ENCODE measurements at places on chromosomes 2 and 18.

DNA sequence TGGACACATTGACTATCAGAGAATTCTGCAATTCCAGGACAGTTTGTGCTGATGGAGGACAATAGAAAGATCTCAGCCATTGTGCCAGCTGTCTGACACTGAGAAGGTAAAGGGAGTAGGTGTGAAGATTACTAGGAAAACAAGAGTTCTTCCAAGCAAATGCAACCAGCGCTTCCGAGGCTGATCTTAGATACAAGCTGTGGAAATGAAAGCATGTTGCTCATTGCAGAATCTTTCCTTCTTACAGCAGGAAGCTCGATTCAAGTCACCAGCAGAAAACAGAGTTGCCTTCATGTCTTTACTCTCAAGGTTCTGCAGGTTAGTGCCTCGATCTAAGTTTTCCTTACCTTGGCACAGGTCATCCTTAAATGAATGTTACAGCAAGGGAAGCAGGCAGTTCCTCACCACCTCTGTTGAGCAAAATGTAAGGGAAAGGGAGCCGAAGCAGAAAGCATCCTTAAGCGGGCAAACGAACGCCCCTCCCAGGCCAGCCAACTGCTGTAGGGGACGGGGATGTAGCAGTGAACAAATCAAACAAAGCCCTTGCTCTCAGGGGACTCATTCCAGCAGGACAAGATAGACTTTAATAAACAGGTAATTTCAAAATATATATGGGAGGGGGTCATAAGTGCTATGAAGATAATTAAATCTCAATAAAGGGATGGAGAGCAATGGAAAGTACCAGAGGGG lies 54.3 kb downstream of the MARCHF4 start:
- no peak for DNase-seq

DNA sequence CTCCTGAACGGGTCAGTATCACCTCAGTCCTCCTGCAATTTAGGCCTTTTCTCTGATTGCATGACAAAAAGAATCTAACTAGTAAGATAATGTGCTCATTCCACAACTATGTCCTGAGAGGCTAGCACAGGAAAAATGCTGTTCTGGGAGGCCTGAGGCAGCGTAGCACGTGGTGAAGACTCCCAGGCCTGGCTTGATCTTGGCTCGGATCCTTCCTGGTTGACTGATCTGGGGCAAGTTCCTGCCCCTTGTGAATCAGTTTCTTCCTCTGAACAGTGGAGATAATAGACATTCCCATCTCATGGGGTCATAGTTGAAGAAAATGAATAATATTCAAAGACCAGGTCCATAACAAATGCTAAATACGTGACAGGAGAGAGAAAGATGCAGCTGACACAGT lies 12.3 kb downstream of the FBLN7 start:
- no peak for DNase-seq

DNA sequence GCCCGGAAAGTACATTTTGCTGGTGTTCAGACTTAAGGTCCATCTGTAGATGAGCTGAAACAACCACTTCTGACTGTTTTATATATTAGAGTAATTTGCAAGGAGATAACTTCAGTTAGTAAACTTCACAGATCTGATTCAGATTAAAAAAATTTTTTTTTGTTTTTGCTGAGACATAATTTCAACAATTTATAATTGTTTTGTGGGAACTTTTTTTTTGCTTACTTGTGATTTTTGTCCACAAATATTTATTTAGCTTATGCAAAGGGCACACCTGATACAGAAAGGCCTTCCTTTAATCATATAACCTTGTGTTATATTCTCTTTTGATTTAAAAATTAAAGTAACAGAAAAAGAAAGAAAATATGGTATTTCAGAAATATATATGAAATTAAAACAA lies 9.6 kb upstream of the SCN9A start:
- no peak for DNase-seq

GRCh38 chr2:229089776-229090175 lies 181.3 kb downstream of the PID1 start:
- DNase-seq = no peak

DNA sequence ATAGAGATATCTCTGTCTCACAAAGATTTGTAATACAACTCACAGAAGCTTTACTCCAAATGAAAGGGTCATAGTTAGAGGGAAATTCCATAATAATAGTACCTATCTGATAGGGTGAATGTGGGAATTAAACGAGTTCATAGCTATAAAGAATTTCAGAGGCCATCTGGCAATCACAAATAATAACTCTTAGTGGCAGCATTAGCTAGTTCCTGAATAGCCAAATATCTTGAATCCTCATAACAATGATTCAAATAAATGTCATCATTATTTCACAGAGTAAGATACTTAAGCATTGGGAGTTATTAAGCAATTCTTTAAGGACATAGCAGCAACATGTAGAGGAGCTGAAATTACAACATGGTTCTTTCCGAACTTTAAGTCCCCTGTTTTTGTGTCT lies 1265.0 kb upstream of the PIK3C3 start:
- DNase-seq = no peak

DNA sequence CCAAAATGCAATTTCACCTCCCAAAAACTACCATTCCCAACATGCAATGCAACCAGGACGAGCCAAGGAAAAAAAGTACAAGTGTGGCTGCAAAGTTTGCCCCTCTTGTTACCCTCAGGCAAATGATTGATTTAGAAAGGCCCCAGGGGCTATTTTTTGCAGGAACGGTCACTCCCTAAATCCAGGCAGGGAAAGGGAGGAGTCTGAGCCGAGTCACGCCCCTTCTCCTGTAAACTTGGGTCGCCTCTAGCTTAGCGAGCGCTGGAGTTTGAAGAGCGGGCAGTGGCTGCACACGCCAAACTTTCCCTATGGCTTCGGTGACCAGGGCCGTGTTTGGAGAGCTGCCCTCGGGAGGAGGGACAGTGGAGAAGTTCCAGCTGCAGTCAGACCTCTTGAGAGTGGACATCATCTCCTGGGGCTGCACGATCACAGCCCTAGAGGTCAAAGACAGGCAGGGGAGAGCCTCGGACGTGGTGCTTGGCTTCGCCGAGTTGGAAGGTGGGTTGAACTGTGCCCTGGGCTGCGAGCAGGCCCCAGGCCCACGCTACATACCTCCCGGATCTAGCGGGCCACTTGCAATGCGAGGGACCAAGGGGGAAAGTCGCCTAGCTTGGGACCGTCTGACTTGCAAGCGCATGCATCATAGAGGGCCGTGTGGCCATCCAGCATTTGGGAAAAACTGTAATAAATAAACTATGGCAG lies at the start of gene GALM:
TSS of gene GALM (plus strand) at position 261 of the 702 bp plus-strand sequence. CDS start at position 309, 48 bp downstream.
- DNase-seq = peak; percentile 77

DNA sequence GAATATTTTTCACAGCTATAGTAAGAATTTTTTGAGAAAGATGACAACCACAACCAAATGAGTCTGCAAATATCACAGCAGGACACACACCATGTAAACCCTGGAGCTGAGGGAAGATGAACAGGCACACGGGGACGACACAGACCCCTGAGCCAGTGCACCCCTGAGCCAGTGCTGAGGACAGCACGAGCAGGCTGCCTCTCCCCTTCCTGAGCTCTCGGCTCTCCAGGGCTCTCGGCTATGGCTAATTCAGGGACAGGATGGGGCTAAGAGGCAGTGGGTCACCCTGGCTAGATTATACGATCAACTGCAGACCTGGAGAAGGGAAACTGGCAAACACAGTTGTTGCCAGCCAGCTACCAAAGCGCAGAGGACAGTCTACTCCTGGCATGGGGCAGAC lies 41.4 kb downstream of the TGFBRAP1 start:
- DNase-seq = no peak

DNA sequence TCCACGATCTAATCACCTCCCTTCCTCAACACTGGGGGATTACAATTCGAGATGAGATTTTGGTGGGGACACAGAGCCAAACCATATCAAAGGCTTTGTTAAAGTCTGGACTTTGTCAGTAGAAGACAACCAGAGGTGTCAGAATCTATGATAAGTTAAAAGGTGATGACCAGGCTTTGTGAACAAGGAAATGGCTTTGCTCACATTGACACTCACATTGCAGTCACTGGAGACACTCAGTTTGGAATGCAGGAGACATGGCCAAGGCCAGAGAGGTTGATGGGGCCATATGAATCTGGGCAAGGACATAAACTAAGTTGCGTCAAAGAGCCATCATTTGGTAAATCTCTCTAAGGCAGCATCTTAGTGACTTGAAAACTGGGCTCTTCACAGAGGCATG lies 678.2 kb upstream of the FSHR start:
- no peak for DNase-seq

- no peak for DNase-seq
Observed at GRCh38 chr2:17122887-17123501, 395.2 kb downstream of the RAD51AP2 start.

DNA sequence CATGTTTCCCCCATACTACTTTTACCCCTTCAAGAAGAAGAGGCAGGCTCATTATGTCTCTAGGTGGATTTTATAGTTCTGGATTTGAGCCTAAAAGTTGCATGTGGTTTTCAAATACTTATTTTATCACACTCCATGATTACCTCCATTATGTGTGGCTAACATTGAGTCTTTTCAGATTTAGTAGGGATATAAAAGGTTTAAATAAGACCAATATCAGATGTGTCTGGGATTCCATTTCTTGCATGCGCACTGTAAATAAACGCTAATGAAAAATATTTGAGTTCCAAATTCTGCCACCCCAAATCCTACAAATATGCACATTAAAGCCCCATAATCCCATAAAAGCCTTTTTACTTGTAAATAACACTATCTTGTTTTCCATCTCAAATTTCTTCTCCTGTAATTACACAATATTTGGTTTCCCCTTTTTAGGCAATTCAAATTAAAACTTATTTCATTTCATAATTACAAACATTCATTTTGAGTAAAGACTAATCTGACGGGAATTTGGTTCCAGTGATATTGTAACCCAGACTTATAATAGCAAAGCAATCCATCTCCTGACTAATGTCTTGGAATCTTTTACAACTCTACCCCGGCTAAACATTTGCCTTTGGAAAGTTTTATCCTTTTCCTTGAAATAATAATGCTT lies 600.0 kb downstream of the SLC4A3 start:
- no peak for DNase-seq

DNA sequence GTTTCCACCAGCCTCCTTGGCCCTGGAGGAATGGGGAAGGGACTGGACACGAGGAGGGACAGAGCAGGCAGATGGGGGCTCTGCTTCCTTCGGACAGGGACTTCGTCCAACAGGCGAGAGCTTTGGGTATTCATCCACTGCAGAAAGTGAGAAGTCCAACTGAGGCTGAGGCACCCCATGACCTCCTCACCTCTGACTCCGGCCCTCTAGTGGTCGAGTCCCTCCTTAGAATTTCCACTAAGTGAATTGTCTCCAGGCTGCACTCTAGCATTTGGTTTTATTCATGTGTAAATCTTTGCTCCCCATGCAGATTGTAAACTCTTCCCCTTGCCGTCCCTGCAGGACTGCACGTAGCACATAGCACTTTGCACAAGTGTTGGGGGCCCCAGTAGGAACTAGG lies 75.6 kb downstream of the TMEM247 start:
- peak; percentile 47 for DNase-seq

DNA sequence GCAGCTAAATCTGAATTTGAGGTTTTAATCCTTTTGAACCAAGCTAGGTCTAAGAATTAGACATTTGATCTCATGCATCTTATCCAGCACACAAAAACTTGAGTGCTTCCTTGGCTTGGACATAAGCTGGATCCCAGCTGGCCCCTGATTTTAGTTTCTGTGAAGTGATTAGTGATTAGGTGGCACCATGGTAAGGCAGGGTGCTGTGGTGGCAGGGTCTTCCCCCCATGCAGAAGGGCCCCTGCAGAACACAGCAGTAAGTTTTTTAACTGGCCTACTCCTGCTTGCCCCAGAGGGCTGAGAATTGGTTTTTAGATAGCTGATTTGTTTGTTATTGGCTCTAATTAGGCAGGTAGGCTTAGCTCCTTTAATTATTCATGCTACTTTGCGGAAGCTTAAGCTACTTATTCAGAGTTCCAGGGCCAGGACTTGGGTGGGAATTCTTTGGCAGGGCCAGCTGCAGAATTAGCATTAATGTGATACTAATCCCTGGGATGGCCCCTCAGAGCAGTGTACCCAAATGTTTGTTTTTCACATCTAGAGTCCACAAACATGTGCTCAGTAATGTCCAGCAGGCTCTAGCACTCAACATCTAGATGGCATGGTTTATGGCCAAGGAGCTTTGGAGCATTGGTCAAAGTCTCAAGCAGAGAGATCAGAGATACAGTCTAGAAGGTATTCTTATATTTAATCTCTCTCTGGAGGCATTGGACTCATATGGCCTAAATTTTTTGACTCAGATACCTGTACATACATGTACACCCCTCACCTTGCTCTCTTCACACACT lies 99.6 kb downstream of the FMNL2 start:
- DNase-seq = no peak

DNA sequence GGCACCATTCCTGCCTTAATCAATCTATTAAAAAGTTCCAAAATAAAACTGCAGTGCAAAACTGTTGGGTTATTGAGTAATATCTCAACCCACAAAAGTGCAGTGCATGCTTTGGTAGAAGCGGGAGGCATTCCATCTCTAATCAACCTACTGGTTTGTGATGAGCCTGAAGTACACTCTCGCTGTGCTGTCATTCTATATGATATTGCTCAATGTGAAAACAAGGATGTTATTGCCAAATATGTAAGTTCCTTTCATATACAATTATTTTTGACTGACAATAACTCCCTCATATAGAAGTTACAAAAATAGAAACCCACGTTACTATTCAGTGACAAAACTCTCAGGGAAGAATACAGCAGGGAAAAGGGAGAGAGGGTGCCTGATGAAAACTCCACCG lies 43.0 kb downstream of the OSGEPL1 start:
- DNase-seq = no peak

- DNase-seq = no peak
Observed at GRCh38 chr2:162579986-162580385, 236.1 kb downstream of the GCA start.

DNA sequence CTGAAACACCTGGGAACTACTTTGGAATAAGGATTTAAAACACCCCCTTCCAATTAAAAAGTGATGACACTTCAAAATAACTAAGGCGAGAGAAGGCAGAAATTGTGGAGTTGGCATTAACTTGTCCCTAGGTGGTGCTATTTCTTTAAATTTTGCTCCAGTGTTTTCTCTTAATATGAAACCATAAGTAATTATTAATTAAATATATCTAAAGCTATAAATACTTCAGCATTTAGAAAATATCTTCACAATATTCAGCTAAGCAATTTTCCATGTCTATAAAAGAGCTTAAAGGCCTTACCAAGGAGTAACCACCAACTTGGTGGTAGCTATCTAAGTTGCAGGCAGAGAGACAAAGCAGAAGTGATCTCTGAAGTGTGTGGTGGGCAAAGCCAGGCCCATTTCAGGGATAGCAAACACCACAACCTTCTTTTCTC lies 186.8 kb upstream of the PGAP1 start:
- peak; percentile 55 for DNase-seq

GRCh38 chr2:8489751-8490150 lies 192.1 kb upstream of the ID2 start:
- no peak for DNase-seq

DNA sequence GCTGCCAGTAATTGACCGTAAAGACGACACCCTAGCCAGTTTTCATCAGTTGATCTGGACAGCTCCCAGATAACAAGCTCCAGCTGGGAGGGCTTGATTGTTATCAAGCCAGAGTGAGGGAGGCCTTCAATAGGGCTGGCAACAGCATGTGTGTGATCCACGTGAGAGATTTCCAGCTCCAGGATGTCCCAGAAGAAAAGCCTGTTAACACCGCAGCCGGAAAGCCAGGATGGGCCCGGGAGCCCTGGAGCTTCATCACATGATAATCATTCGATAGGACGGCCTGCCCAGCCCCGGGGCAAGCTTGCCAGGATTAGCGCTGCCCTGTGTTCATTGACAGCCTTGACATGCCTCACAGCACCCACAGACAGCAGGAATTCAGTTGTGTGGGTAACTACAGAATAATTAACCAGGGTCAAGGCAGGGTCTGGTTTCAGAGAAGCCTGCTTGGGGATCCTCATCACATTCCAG lies 182.5 kb downstream of the C1D start:
- no peak for DNase-seq
